ENCODE measurements at places on chromosomes 7 and 10.

- DNase-seq: no peak
Measured at GRCh38 chr10:109280837-109281236, 642.5 kb downstream of the XPNPEP1 start.

GRCh38 chr7:73387221-73387828 lies 46.3 kb upstream of the FZD9 start:
- no peak for DNase-seq

GRCh38 chr7:105974471-105974870 lies 11.4 kb downstream of the CDHR3 start:
- DNase-seq: no peak

DNA sequence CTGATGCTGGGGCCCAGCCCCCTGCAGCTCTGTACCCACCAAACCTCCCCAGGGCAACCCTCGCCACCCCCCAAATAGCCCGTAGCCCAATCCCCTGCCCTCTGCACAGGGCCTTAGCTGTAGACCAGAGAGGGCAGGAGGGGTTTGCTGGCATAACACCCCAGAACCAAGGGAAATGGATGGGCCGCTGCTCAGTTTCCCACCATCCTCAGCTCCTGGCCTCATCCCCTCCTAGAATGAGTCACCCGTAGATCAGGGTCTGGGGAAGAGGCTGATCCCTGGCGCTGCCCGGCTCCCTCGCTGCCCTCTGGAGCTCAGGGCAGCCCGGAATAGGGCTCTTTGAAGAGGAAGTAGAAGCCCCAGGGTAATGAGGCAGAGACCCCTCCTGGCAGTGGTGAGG lies 31.2 kb downstream of the LDB3 start:
- no peak for DNase-seq

- DNase-seq: no peak
Measured at GRCh38 chr7:55155351-55156117, 136.7 kb downstream of the EGFR start.

- no peak for DNase-seq
Measured at GRCh38 chr7:28745351-28745750, 212.8 kb downstream of the TRIL start.

DNA sequence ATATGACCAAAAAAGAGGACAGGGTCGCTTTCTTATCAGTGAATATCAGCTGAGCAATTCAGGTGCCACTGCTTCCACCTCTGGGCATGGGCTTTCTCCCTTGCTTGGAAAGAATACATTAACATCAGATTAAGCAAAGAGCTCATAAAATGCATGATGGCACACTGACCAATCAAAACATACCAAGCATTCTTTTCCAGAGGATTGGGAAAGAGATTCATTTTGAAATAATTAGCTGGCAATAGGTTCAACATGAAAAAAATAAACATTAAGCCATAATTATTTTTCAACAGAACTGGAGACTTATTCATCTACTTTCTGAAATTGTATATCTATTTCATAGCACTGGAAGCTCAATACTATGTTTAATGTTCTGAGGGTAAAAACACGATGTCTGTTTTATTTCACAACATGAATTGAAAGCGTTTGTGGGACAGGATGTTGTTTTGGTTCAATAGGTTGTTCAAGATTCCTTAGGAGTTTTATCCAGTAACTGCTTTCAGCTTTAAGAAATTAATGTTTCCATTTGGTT lies 53.2 kb downstream of the TFAM start:
- no peak for DNase-seq

DNA sequence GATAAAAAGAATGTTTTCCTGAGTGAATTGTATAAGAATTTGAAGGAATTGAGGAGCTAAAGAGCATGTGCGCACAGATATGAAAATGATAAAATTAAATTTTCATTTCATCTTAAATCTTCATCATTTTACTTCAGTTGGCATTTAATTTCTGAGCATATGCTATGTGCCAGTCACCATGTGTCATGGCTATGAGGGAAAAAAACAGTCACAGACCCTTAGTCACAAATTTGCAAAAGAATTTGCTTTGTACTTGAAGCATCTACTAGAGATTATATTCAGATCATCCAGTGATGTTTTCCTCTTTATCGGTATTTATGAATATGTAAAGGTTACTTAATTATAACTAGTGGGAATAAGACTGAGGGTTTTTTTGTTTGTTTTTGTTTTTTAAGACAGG lies 29.8 kb downstream of the VCL start:
- DNase-seq: no peak

GRCh38 chr10:47065903-47066302 lies 154.7 kb downstream of the PTPN20 start:
- DNase-seq: no peak

DNA sequence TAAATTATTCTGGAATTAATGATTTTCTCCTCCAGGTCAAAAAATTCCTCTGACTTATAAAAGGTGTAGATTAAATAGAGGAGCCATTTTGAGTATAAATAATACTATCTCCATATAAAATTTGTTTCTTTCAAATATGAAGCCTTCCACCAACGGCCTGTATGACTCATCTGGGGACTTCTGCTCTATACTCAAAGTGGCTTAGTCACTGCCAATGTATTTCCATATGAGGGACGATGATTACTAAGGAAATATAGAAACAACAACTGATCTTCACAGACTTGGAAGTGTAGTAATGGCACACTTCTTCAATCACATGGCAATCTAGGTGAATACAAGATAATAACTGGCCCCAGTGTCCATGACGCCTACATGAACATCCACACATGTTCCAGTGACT lies 335.6 kb upstream of the HGF start:
- DNase-seq: no peak

DNA sequence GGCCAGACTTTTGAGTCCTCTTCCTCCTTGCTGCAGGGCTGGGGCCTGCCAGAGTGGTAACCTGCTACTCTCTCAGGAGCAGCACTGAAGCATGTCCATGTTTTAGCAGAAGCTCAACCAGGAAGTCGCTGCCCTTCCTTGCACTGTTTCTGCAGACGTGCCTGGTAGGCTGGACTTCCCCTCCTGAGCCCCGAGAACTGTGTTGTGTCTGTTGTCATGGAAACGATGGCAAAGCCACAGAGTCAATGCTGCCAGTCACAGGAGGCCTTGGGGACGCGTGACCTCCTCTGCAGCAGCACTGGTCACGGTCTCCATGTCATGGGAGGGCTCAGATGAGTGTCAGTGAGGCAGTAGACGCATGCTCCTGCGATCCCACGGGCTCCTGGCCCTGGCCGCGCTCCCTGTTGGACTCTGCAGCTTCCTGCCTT lies 145.5 kb downstream of the FANK1 start:
- no peak for DNase-seq

- no peak for DNase-seq
Measured at GRCh38 chr7:113338071-113338696, 219.8 kb upstream of the SMIM30 start.

DNA sequence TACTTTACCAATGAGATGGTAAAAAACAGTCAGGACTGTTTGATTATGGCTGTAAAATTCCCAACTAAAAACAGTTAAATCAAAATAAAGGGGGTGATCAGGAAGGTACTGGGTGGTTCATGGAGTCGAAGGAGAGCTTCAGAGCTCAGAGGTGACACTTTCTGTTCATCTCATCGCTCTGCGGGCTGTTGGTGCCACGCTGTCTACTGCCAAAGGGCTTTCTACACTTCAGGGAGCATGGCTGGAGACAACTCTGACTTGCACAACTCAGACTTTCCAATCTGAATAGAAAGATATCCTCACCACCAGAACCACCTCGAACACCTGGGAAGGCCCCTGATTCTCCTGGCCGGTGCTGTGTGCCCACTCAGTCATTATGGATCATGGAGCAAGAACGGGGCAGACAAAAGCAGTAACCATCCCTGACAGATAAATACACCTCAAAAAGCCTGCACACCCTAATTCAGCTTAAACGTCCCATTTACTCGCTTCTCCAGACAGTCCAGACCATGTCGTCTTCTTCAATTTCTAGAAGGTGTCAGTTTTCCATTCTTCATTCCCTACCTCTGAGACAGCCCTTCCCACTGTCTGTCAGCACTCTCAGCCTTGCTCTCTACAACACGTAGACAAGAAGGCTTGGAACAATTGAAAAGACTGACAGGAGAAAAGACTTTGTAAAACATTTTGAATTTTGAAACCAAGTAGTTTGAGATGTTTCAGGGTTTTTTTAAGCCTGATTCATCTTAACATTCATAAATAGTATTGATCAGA lies 348.7 kb upstream of the NFE2L3 start:
- no peak for DNase-seq

- no peak for DNase-seq
Measured at GRCh38 chr7:154183482-154183881, 131.3 kb downstream of the DPP6 start.

DNA sequence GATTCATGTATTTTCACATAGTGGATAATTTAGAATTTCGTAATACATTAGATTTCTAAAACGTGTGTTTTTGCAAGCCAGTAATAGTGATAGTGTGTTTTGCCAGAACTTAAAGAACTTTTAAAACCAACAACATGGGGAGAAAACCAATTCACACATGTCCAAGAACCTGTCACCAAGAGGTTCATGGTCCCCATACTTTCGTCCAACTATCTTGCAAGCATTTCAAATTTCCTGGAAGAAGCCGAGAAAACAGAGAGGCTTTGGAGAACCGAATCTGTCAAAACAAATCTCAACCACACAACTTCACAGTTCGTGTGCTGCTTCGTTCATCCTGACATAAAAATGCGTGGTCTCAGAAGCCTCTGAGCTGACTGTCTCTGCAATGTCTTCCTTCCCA lies 31.9 kb downstream of the GFRA1 start:
- DNase-seq: no peak

- no peak for DNase-seq
Measured at GRCh38 chr7:26309089-26309488, 17.4 kb downstream of the SNX10 start.

- no peak for DNase-seq
Measured at GRCh38 chr7:139733751-139734150, 44.0 kb downstream of the HIPK2 start.

- DNase-seq: no peak
Measured at GRCh38 chr10:118839348-118839747, 84.6 kb upstream of the CACUL1 start.

DNA sequence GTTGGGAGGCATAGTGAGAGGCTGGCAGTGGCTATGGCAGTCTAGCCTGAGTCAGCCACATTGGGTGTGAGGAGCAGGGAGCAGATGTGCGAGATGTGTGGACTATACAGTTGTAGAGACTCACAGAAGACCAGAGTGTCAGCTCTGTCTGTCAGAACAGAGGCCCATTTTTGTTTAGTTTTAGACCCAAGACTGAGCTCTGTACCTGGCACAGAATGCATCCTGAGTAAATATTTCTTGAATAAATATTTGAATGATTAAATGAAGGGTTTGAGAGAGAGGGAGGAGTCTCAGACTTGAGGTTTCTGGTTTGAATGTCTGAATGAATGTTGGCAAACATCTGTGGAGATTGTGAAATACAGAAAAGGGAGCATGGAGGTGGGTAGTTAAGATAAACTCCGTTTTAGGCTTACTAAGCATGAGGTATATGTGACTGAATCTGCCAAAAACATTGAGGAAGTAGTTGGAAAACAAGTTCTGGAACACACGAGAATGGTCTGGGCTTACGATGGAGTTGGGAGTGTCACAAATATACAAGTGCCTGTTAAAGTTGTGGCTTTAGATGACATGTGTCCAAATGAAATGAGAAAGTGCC lies 3.6 kb downstream of the SEC23IP start:
- no peak for DNase-seq

DNA sequence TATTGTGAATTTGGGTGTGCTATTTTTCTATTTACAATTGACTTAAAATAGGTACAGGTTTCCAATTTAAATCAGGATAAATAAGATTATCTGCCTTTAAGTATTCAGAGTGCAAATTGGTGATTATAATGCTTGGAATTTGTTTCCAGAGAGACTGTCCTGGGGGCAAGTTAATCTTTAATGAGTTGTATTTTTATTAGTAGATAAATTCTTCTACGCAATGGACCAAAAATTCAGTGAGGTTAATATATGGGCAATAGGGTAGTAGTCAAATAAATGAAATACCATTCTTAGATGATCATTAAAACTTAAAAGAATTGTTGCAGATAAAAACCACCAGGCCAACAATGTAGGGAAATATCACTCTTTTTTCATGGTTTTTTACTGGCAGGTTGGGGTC lies 3.4 kb downstream of the BICC1 start:
- DNase-seq: no peak
